ENCODE measurements at places on chromosomes 5 and 9. TPM values are rescaled to one million over a fixed set of nuclear protein-coding genes. Genes with fewer than 3 reads are reported as not detected.

CDKN2B gene
- 1.2 TPM for total RNA-seq

- DNase-seq: no peak
Observed at GRCh38 chr9:119033596-119033995, 335.6 kb downstream of the BRINP1 start.

GOLM1 gene
- total RNA-seq: 112 TPM

LIX1 gene
- total RNA-seq: 0.31 TPM

- no peak for DNase-seq
Observed at GRCh38 chr9:136023410-136024225, 62.4 kb upstream of the UBAC1 start.

- no peak for DNase-seq
Observed at GRCh38 chr9:116360016-116360415, 206.4 kb downstream of the PAPPA start.

- DNase-seq: no peak
Observed at GRCh38 chr9:35540315-35540714, 50.4 kb downstream of the RUSC2 start.

HAND1 gene
- 0.44 TPM for total RNA-seq

ZNF462 gene
- 102 TPM for total RNA-seq

HAPLN1 gene
- 2.9 TPM for total RNA-seq

IFNK gene
- not detected for total RNA-seq

TTF1 gene
- total RNA-seq: 17.9 TPM

Measured in progenitor cell of endocrine pancreas (in vitro differentiated cells).